ENCODE measurements at places on chromosomes 11 and 22.

- no peak for DNase-seq
Observed at GRCh38 chr22:26847816-26848215, 190.4 kb downstream of the MIAT start.

DNA sequence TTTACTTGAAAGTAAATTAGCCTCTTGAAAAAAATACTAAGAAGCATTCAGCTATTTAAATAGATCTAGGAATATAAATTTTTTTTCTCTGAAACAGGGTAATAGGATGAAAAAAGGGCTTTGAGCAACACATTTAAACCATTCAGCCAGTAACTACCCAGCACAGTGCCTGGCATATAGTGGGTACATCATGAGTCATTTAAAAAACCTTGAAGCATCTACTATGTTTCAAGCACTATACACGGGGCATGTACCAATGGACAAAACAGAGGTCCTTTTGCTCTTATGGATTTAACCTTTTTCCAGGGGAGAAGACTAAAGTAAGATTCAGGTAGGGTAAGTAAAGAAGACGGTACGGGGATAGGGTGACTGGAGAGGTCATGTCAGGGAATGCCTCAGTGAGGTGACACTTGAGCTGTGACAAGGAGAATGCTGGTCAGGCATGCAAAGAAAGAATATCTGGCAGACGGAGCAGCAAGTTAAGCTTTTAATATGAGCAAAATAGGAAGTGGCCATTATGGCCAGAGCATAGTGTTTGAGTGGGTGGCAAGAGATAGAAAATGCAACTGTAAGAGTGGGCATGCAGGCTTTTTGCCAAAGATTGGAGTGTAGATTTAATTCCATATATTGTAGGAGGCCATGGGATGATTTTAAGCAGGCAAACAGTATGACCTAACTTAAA, 101.1 kb downstream of the HIPK3 start:
- no peak for DNase-seq

DNA sequence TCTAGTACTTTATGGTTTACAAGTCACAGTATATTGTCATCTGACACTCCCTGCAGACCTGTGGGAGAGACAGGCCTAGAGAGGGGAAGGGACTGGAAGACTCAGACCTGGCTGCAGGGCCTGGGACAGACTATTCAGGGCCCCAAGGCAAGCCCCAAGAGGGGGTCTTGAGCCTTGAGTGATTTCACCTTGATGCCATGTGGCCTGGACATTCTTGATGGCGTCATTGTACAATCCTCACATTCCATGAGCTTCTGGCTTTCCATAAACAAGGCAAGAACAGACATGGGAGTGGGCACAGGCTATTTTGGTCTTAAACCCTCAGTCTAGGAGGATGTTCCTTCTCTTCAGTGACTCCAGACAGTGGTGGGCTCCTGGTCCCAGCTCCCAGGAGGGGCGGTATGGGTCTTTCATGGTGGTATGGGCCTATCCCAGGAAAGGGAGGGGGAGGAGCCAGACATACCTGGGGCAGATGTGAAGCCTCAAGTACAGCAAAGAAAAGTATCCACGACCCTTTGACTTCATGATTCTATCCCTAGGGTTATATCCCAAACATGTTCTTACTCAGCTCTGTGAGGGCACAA, 1.8 kb upstream of the TBC1D10A start:
- DNase-seq = no peak

- no peak for DNase-seq
Observed at GRCh38 chr11:67640021-67640757, 626 bp upstream of the TBX10 start.

- DNase-seq = no peak
Observed at GRCh38 chr11:2131371-2132236, 7.6 kb downstream of the IGF2 start.

GRCh38 chr11:134060316-134060715, 8.6 kb upstream of the JAM3 start:
- DNase-seq = no peak

DNA sequence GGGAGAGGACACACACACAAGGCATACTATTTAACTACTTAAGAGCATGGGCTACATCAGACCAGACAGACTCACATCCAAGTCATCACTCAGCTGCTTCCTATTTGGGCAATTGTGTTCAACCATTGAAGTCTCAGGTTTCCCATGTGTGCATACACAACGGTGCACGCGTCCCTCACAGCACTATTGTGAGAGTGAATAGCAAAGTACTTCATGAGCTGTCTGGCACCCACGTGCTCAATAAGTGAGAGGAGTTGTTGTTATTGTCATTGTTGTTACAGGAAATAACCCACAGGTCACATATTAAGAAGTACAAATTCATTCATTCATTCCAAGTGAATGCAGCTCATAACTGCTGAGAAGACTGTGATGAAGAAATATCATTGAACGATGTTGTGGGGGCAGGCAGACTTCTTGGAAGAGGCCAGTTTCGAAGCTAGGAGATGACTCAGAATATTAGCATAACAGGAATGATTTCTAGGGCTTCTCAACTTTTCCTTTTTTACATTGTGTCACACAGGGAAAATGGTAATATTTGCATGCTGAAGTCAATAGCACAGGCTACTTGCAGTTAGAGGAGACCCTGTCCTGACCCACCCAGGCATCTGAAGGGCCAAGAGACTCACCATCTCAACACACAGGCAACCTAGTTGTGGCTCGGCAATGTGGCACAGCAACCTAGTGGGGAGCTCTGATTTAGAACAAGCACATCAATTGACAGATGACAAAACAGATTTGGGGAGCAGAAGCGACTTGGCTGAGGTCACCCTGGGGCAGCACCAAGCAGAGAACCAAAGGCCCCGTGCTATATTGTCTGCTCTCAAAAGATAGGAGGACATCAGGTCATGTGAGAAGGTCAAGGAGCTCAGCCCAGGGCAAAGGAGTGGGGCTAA, 606.0 kb downstream of the BUD13 start:
- no peak for DNase-seq

DNA sequence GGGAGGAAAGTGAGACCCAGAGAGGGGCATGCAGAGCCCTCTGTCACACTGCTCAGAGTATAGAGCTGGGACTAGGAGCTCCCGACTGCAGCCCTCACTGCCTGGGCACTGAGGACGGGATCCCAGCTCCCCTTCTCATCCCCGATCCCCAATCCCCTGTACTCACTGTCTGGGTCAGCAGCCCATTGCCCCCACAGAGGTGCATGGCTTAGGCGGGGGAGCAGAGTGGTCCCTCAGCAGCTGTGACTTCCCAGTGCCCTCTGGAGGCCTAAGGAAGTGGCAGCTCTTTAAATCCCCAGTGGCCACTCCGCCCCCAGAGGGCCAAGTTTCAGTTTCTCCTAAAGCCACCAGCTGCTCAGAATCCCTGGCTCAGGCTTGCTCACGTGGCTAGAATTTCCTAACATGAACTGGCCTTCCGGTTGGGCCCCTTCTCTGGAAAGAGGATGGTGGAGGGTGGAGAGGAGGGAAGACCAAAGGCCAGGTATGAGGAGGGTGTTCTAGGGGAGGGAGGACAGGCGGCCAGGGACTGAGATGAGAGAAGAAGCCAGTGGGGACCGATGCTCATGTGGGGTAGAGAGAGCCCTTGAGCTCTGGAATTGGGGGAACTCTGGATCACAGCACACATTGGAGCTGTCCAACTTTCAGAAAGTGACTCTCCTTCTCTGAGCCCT, at the start of gene BATF2:
Gene BATF2 (minus strand): TSS at position 262 of the 671 bp plus-strand sequence. CDS start 57 bp downstream, at position 205.
- peak; percentile 40 for DNase-seq

- no peak for DNase-seq
Observed at GRCh38 chr11:79237703-79238102, 203.1 kb downstream of the TENM4 start.

DNA sequence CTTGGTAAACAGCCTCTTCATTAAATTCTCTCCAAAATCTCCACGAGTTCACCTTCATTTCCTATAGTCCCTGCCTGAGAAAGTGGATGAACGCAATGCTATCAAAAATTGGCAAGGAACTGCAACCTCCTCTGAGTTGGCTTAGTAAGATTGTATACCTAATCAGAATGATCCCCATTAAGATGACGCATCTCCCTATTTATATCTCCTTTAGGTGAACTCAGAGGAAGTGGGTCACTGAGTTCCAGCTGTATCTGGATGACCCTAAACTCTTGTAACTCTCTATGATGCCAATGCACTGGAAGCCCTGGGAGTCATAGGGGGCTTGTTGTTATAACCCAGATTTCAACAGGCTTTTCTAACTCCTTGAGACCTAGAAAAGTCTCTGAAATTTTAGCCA, 48.2 kb downstream of the OR10A6 start:
- no peak for DNase-seq

DNA sequence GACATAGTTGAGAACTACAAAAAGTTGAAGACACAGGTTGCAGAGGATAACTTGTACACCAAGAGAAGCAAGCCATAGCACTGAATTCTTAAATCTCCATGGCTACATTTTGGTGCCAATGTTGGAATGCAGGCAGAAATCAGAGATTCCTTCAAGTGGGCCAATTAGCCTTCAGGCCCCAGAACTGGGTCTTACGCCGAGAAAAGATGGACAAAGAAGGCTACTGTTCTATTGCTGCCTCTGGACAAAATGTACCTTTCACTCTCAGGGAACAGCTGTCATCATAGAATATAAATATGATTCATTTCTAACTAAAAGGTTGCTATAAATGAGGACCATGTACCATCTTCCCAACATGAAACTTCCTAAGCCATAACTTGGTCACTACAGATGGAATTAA, 13.7 kb downstream of the TMEM216 start:
- no peak for DNase-seq

DNA sequence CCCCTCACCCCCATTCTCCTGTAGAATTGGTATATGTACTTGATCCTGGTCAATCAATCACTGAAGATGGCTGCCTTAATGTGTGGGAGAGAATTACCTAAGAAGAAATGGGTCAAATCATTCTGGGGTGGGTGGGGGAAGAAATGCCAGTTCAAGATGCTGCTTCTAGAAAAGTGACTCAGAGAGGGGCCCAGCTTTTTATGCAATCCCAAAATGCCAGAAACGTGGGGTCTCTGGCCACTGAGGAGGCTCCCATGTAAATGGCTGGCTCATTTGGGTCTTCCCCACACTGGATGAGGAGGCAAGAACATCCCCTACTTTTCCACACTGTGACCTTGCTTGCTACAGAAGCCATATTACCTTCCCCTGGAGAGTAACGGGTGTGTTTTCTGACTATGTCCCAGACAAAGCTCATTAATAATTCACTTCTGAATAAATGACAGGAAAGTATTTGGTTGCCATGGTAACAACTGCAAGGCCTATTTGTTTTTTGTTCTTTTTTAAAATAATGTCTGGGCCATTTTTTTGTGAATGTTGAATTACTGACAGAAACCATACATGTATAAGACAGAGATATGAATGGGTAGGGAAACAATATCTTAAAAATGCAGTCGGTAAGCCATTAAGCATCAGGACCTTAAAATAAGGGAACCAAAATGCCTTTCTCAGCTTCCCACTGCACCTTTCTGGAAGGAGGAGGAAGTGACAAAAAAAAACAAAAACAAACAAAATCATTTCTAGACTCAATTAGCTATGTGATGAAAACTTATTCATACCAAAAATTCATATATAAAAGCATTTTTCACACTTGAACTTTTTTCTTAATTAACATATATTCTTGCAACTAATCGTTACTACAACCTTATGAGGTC, 32.0 kb downstream of the SLC1A2 start:
- DNase-seq = no peak

DNA sequence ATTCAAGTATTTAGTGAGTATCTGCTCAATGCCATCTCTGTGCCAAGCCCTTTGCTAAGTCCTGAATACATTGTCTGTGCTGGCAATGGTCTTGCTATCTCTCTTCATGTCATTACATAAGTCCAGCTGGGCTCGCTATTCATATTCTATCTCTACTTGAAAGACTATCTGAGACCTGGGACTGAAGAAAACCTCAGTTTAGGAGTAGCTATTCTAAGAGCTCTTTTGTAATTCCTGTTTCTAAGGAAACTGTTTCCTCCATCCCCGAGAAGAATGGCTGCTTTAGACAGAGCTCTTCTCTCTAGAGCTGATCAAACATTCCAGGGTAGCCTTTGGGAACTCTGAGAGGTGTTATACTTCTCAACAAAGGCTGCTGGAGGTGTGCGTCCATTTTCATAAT, 33.0 kb downstream of the SLC17A6 start:
- no peak for DNase-seq

All from HS-27A (cell line).